ENCODE measurements at places on chromosomes 11 and 22.

DNA sequence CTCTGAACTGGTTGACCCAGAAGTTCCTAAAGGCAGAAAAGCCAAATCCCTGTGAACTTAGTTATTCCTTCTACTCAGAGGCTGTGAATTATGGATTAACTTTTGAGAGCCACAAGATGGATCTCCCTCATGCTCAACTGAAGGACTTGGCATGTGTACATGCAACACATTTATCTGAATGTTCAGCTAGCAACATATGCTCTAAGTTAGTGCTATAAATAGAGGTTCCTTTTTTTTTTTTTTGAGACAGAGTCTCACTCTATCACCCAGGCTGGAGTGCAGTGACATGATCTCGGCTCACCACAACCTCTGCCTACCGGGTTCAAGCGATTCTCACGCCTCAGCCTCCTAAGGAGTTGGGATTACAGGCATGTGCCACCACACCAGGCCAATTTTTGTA is 40.1 kb downstream of the EIF4ENIF1 start:
- DNase-seq, result no peak

DNA sequence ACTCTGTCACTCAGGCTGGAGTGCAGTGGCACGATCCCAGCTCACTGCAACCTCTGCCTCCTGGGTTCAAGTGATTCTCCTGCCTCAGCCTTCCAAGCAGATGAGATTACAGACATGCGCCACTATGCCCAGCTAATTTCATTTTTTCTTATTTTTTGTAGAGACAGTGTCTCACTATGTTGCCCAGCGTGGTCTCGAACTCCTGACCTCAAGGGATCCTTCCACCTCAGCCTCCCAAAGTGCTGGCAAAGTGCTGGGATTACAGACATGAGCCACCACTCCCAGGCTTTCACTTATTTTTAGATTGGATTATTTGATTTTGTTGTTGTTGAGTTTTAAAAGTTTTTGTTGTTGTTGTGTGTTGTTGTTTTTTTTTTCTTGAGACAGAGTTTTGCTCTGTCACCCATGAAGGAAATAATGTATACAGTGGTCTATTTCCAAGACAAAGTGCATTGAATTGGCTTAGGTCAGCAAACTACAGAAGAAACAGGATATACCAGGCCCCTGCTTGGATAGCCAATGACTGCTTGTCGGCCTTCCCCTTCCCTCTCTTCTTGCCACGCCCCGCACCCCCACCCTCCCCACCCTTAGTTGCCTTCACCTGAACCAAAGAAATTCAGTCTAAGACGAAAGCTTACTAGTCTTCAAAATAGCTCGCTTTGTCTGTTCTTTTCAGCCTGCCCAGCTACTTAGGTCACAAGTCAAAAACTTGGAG is 91.8 kb upstream of the CLDN5 start:
- no peak for DNase-seq

DNA sequence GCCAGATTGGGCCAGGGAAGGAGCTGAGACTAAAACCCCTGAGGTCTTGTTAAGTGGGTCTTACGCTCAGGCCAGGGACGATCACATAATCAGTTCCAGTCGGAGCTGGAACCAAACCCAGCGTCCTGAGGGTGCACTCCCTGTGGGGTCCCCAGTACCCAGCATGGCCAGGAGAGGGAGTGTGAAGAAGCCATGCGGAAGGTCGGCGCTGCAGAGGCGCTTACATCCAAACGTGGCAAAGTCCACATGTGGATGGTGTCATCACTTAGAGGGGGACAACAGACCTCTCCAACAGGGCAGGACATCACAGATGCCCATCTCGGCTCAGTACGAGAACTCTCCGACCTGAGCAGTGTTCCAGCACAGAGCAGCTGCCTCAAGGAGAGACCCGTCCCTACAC is 8.3 kb downstream of the ATP5MGL start:
- DNase-seq, result no peak

GRCh38 chr11:7677796-7678201 is 4.5 kb upstream of the CYB5R2 start:
- DNase-seq, result no peak

GRCh38 chr22:41827671-41828070 is 5.2 kb upstream of the SREBF2 start:
- no peak for DNase-seq

GRCh38 chr11:5596607-5597201 is at the start of gene TRIM6:
Gene TRIM6, plus strand, starts transcription at chr11:5596637. Its CDS starts 261 bp downstream, at chr11:5596898.
- peak; percentile 3 for DNase-seq

GRCh38 chr22:50338042-50338573 is 5.0 kb upstream of the PPP6R2 start:
- no peak for DNase-seq

GRCh38 chr11:25218036-25218435 is 721.2 kb downstream of the LUZP2 start:
- no peak for DNase-seq

- no peak for DNase-seq
Observed at GRCh38 chr11:7253800-7254199, 2.1 kb downstream of the SYT9 start.

DNA sequence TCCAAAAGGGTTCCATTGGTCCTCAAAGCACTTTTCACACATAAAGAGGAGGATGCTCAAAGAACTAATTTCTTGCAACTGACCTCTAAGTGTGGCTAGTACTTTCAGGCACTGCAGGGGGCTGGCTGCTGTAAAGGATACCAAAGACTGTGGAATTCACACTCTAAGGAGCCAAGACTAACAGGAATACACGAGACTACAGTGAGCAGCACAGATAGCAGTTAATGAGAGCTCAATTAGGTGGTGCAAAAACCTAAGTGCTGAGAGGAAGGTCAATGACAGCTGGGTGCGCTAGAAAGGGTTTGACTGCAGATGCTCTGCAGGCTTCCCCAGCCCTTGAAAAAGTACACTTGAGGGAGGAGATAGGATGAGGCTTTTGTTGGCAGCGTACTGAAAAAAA is 124.3 kb upstream of the NTM start:
- no peak for DNase-seq
